A549 treated with GW870086 at 1 μM for 4 hours (cell line): ENCODE measurements at places on chromosomes 3 and 15. TPM values are rescaled to one million over a fixed set of nuclear protein-coding genes. Genes with fewer than 3 reads are reported as not detected.

The DCBLD2 gene
- total RNA-seq, result 160 to 244 TPM (median 228 TPM) in 5 replicates

The MGLL gene
- total RNA-seq, result 64.9 to 77.9 TPM (median 72.2 TPM) in 5 replicates

The FBXL22 gene
- total RNA-seq, result 0.09 to 0.33 TPM (median 0.17 TPM) in 5 replicates

The CACNA1D gene
- total RNA-seq, result 0.61 to 1.2 TPM (median 0.85 TPM) in 5 replicates

The COL6A5 gene
- total RNA-seq, result not detected in 5 replicates

The SCN11A gene
- 0.02 TPM in 1 of 5 replicates, not detected in the others for total RNA-seq

The DAPK2 gene
- 4.2 to 5.4 TPM (median 4.8 TPM) in 5 replicates for total RNA-seq

The TAMM41 gene
- total RNA-seq, result 24.4 to 28.8 TPM (median 26.8 TPM) in 5 replicates

The DUOXA2 gene
- total RNA-seq, result not detected in 5 replicates
